ENCODE measurements at places on chromosomes 16 and 17.
A peak's percentile ranks its signal among the peaks of the same experiment; 100 is the strongest.

DNA sequence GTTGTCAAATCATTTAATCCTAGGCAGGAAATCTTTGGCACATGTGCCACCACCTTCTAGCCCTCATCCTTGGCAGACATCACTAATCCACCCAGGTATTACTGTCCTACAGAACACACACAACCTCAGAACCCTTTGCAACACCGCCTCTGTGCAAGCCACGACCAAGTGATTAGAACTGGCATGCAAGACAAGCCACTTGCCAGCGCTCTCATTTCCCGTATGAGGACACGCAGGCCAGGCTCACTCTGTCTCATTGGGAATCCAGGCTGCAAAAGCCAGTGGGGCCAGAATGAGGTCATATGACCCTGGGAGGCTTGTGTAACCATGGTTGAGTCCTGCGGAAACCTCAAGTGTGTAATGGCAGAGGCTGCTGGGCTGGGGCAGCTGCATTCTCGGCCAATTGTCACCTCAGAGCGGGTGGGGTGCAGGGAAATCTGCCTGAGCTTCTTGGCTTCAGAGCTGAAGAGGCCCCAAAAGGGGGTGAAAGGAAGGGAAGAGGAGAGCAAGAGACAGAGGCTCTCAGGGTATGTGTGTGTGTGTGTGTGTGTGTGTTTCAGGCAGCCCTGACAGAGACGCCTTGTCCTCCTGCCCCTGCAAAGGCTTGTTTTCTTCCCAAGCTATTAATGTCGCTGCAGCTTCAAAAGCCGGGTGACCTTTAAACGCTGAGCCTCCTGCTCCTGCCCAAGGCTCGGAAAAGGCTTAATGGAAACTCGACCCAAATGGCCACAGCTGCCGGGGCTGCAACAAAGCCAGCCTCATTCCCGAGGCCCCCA lies 43.2 kb upstream of the MRPS23 start:
- no peak for DNase-seq

DNA sequence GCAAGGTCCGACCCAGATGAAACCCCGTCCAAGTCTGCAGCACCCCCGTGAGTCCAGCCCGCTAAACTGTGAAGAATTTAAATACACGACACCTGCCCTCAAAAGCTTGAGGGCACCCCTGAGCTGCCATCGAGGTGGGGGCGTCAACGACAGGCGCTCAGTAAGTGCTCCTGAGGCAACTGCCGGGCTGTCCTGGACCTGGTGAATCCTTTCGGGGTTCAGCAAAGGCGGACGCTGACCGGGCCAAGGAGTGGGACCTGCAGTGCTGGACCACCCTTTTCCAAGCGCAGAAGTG lies 512 bp upstream of the ENDOV start:
- DNase-seq = no peak

DNA sequence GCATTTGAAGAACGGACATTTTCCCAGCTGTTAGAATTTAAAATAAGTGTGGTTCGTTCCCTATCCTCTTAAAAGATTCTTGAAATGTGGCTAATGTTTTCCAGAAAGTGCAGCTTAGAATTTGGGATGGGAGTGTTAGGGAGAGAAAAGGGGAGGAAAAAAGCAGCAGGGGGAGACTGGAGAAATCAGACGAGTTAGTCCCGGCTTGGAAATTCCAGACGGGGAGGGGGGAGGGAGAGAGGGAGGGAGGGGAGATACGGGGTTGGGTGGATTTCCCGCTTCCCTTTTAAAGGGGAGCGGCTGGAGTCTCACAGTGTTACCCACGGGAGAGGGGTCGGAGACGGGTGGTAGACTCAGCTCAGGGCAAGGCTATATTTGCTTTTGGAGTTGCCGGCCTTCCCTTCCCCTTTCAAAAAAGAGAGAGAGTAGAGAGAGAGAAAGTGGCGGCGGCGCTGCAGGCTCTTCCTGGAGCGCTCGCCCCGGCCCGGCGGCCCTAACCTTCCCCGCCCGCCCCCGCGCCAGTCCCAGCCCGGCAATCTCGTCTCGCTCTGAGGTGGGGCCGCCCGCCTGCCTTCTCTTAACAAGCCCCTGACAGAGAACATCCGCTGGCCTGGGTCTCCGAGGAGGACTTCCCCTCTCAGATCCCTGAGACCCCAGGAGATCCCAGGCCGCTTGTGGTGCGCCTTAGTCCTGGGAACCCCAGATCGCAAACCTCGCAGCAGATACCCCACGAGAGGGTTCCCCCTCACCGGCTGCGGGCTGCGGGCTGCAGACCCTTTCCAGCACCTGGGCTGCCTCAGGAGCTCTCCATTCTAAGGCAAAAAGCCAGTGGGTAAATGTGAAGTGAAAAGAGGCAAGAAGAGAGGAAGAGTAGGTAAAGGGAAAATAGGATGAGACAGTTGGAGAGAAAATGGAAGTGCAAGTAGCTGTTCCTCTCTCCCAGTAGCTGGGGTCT lies 6.6 kb downstream of the IGF2BP1 start:
- DNase-seq = no peak

GRCh38 chr17:56773124-56773523 lies 60.6 kb downstream of the C17orf67 start:
- no peak for DNase-seq

- DNase-seq = peak; percentile 58
These were observed 2.8 kb upstream of the UBTF start for GRCh38 chr17:44222112-44222869.

DNA sequence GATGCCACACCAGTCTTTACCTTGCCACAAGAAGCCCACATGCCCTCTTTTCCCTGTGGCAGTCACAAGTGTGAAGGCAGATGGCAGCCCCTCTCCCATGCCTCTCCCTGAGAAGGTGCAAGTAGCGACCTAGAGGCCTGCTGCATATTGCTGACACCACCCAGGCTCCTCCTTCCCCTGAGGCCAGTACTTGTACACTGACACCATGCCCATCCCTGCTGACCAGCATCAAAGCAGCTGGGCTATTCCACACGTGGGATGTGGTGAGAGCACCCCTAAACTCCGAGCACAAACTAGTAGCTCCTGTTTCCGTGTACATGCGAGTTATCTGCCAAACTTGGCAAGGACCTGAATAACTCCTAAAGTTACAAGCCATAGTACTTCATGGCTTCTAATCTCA lies 149.4 kb downstream of the AATF start:
- DNase-seq = no peak

DNA sequence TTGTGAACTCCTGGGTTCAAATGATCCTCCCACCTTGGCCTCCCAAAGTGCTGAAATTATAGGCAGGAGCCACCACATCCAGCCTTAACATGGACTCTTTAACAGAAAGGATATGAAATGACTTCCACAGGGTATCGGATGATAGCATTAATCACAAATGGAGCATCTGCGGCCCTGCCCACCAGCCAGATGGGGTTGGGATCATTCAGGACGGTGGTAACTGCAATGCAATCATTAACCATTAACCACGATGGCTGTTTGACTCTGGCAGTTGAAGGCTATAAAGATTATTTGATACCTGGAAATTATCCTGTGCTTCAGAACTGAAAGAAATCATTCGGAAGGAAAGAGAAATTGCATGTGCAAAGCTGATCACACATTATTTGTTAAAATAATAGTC lies 5.3 kb upstream of the CHST5 start:
- no peak for DNase-seq

DNA sequence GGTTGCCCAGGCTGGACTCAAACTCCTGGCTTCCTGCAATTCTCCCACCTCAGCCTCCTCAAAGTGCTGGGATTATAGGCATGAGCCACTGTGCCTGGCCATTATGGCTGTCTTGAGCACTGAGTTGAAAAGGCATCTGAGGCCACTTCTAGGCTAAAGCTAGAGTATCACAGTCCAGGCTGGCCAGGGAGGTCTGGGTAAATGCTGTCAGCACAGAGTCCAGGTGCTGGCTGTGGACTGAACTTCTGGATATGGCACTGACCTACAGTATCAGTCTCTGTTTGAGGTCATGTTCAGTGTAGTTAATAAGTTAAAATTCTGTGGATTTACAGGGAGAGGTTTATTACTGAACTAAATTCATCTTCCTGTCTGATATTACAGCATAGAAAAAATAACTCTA lies 222.5 kb upstream of the TOM1L1 start:
- DNase-seq = no peak

DNA sequence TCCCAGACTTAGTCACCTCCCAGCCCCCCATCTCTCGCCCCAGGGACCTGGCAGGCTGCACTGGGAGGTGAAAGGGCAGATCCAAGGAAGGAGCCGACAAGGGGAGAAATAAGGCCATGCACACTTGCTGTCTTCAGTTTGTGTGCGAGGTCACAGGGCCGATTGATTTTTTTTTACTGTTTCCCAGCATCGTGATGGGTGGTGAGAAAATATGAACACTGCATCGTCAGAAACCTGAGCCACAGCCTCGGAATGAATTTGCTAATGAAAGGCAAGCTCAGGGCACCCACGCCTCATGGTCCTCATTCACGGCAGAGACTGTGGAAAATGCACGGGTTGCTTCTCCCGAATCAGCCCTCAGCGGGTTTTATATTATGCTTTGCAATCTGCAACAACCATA lies 98.0 kb downstream of the SOCS1 start:
- DNase-seq = no peak

GRCh38 chr16:3595521-3596021 lies 15.8 kb downstream of the SLX4 start:
- DNase-seq = no peak

- DNase-seq = no peak
These were observed 79.2 kb downstream of the MRM3 start for GRCh38 chr17:861364-861763.

DNA sequence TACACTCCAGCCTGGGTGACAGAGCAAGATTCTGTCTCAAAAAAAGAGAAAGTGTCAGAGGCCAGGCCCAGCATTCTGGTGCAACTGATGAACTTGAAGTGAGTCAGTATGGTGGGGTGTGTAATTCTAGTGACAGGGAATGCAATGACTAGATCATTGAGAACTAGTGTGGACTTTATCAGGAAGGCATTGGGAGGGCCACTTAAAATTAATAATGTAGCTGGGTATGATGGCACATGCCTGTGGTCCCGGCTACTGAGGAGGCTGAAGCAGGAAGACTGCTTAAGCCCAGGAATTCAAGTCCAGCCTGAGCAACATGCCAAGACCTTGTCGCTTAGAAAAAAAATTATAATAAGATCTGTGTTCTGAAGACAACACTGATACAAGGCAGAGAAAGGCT lies 90.8 kb downstream of the STX8 start:
- no peak for DNase-seq

GRCh38 chr16:86362155-86362849 lies 148.0 kb upstream of the FOXF1 start:
- DNase-seq = no peak

- no peak for DNase-seq
These were observed 20.1 kb upstream of the SLC46A1 start for GRCh38 chr17:28426081-28426519.

DNA sequence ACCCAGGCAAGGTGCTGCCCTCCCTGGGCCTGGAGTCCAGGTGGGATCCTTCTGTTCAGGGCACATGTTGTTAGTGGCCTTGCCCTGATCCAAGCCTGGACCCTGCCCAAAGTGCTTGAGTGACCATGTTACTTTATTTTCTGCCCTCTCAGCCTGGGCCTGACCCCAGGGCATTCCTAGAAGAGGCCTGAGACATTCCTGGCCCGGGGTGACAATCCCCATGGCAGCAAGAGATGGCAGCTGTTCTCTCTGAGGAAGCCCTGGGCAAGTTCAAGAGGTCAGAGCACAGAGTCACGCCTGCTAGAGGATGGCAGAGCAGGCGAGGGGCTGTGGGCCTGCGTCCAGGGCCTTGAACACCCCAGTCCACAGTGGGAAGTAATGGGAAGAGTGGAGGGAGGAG lies 5.0 kb downstream of the CDH16 start:
- DNase-seq = no peak

DNA sequence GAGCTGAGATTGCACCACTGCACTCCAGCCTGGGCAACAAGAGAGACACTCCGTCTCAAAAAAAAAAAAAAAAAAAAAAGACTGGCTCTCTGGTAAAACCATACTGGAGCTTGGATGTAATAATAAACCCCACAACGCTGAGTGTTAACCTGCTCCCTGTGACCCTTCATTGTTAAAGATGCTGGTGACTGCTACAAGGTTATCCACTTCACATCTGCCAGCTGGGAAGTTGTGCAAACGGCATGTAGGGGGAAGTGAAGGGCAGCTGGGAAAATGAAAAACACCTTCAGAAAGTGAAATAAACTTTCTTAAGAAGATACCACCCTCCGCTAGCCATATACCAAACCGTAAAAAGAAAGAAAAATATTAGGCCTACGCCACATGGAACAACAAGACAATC lies 131.0 kb upstream of the NUDT7 start:
- no peak for DNase-seq

- no peak for DNase-seq
These were observed 24.1 kb upstream of the ENGASE start for GRCh38 chr17:79050551-79050950.

Measured in NCI-H2081 treated with DMSO at 0.1 percent for 48 hours (cell line).